ENCODE measurements at places on chromosomes 16 and 17.
A peak's percentile ranks its signal among the peaks of the same experiment; 100 is the strongest.

DNA sequence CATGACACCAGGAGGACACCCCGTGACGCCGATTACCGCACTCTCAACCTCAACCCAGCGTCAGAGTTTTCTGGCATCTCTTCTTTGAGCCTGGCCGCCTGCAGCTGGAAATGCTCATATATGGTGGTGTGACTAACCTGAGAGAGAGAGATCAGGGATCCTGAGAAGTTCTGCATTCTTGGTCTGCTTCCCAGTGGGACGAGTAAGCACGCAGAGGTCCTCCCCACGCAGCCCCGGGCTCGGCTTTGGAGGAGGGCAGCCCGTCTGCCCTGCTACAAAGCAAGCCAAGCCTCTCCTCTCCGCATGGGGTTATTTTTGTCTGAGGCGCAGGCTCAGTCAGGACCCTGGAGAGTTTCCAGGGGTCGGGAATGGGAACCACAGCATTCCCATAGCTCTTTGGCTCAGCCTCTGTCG lies 16.5 kb downstream of the CRISPLD2 start:
- peaks cover 7% of the 10 kb centered on the region for H3K36me3 ChIP-seq
- peaks cover 33% of the 10 kb centered on the region for H3K27me3 ChIP-seq
- no peak overlapping the region for H3K27ac ChIP-seq
- H3K4me3 ChIP-seq = no peak overlapping the region
- H3K4me1 ChIP-seq = peaks cover 6% of the 10 kb centered on the region

DNA sequence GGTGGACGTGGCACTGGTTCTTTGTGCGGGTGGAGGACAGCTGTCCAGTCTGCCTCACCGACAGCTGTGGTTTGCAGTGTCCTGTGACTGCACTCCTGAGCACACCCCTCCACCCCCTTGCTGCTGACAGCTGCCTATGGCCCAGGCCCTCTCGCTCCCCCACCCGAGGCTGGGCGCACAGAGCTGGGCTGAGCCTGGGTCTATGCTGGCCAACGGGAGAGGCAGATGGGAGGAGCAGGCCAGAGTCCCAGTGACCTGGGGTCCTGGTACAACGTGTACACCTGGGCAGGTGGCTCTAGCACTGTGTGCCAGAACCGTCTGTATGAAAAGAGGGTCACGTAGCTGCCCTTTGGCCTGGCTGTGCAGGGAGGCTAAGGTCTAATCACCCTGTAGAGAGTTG lies 30.5 kb downstream of the BAIAP2 start:
- no peak overlapping the region for H3K27ac ChIP-seq
- peaks cover 2% of the 10 kb centered on the region for H3K36me3 ChIP-seq
- H3K4me1 ChIP-seq = peaks cover 10% of the 10 kb centered on the region
- H3K4me3 ChIP-seq = no peak overlapping the region

DNA sequence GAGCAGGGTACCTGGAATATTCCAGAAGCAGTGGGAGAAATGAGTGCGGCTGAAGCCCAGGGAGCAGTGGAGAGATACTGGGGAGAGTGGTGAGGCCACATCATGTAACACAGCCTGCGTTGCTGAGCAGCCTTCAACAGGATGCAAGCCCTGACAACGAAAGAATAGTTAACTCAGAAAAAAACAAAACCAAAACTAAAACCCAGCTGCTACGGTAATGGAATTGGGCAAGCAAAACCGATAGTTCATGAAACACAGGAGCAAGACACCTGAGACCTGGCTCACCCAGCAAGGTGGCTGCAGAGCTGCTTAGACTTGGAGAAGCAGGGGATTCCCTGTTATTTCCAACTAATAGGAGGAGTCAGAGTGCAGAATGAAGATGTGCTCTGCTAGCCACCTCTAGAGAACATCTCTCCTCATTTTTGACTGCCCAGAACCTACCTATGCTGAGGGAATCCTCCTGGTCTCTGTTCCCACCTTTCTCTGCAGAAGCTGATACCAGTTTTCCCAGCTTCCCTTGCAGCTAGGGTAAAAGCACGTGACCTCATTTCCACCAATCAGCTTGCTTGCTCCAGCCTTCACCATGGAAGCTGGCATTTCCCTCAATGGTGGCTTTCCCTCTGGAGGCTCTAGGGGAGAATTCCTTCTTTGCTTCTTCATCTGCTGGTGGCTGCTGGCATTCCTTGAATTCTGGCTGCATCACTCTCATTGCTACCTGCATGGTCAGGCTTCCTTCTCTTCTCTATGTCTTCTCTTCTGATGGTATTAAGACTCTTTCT lies 59.4 kb upstream of the XYLT1 start:
- H3K36me3 ChIP-seq = no peaks in the 10 kb centered on the region
- H3K4me1 ChIP-seq = peaks cover 20% of the 10 kb centered on the region
- H3K27ac ChIP-seq = peak overlapping the region; percentile 92
- DNase-seq = no peak
- H3K27me3 ChIP-seq = no peaks in the 10 kb centered on the region

- no peak for DNase-seq
- no peak overlapping the region for H3K4me3 ChIP-seq
- H3K4me1 ChIP-seq = peaks cover 35% of the 10 kb centered on the region
- no peaks in the 10 kb centered on the region for H3K36me3 ChIP-seq
These were observed 21.2 kb downstream of the ATP6V0D1 start for GRCh38 chr16:67459861-67460150.

GRCh38 chr17:42463976-42464400 lies 5.3 kb downstream of the ATP6V0A1 start:
- DNase-seq = no peak
- peaks cover 18% of the 10 kb centered on the region for H3K4me1 ChIP-seq
- H3K27me3 ChIP-seq = no peaks in the 10 kb centered on the region
- H3K36me3 ChIP-seq = peaks cover 4% of the 10 kb centered on the region
- no peak overlapping the region for H3K27ac ChIP-seq

DNA sequence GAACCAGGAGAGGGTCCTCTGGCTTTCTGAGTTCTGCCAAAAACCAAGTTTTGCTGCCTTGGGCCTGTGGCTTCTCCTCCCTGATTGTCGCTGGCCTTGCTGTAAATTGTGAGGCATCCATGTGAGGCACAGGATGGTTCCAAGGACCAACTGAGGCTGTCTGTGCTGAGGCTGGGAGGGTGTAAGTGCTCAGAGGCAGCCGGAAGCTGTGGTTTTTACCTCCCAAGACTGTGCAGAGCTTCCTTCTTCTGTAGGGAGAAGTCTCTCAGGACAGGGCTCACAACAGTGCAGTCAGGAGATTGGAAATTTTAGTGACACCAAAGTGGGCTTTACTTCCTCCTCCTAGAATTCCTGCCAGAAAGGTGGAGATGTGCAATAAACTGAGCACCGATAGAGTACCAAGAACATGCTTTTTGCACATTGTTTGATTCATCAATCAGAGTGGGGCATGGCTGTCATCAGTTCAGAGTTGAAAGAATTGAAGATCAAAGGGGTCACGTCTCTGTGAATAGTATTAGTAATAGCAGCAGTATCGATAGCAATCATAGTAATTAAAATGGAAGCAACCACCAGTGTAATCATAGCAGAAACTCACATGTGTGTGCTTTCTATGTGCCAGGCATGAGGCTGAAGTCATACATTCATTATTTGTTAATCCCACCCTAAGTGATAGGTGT lies 467.1 kb downstream of the WWOX start:
- H3K4me1 ChIP-seq = peaks cover 16% of the 10 kb centered on the region
- H3K27me3 ChIP-seq = no peaks in the 10 kb centered on the region
- no peaks in the 10 kb centered on the region for H3K36me3 ChIP-seq
- DNase-seq = no peak

- H3K36me3 ChIP-seq = no peaks in the 10 kb centered on the region
- H3K27me3 ChIP-seq = peaks cover 39% of the 10 kb centered on the region
- no peak overlapping the region for H3K4me3 ChIP-seq
- no peaks in the 10 kb centered on the region for H3K4me1 ChIP-seq
- DNase-seq = no peak
These were observed 250.5 kb upstream of the C16orf82 start for GRCh38 chr16:26816266-26816665.

DNA sequence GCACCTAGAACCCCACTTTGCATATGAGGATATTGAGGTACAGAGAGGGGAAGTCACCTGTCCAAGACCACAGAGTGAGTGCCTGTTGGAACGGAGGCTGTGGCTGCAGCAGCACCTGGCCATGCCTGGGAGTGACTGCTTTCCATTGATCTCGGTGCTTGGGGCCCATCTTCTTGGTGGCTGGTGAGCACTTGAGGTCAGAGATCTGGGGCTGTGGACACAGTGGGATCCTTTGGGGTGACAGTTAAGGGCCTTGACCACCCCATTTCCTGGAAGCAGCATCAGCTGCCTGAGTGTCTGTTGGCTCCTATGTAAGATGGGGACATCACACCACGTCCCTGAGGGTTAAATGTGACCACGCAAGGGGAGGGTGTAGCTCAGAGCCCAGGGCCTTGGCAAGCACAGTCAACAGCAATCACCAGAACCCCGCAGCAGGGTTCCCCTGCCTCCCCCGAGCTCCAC lies 111.7 kb downstream of the IRF8 start:
- no peak overlapping the region for H3K4me3 ChIP-seq
- peaks cover 15% of the 10 kb centered on the region for H3K4me1 ChIP-seq
- H3K27ac ChIP-seq = no peak overlapping the region
- no peaks in the 10 kb centered on the region for H3K36me3 ChIP-seq

- H3K27ac ChIP-seq = peak overlapping the region; percentile 91
- DNase-seq = no peak
- peak overlapping the region; percentile 88 for H3K4me3 ChIP-seq
- H3K4me1 ChIP-seq = peaks cover 26% of the 10 kb centered on the region
- no peaks in the 10 kb centered on the region for H3K36me3 ChIP-seq
- H3K27me3 ChIP-seq = no peaks in the 10 kb centered on the region
These were observed 5.9 kb downstream of the MEOX1 start for GRCh38 chr17:43655693-43656255.

GRCh38 chr17:28394337-28395116 lies 11.5 kb downstream of the SLC46A1 start:
- DNase-seq = no peak
- no peaks in the 10 kb centered on the region for H3K27me3 ChIP-seq
- peaks cover 11% of the 10 kb centered on the region for H3K36me3 ChIP-seq
- H3K4me3 ChIP-seq = no peak overlapping the region

- no peaks in the 10 kb centered on the region for H3K27me3 ChIP-seq
- no peak overlapping the region for H3K27ac ChIP-seq
- DNase-seq = peak; percentile 66
- H3K4me3 ChIP-seq = peak overlapping the region; percentile 75
- H3K4me1 ChIP-seq = peaks cover 24% of the 10 kb centered on the region
These were observed 15.9 kb upstream of the ANKRD40CL start for GRCh38 chr17:50783193-50783660.

DNA sequence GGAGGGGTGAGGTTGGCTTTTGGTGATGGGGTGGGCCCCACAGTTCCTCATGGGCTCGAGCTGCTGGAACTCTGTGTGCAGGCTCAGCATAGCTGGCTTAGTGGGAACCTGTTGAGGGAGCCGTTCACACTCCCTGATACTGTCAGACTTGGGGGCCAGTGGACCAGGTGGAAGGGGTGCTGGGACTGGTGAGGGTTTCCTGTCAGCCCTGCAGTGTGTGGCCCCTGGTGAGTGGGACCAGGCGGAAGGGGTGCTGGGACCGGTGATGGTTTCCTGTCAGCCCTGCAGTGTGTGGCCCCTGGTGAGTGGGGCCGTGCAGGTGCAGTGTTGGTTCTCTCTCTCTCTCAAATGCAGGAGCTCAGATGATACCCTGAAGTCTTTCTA lies 45.1 kb upstream of the ZNF750 start:
- H3K27ac ChIP-seq = peak overlapping the region; percentile 96
- no peaks in the 10 kb centered on the region for H3K27me3 ChIP-seq
- H3K36me3 ChIP-seq = peaks cover under 1% of the 10 kb centered on the region
- peak overlapping the region; percentile 76 for H3K4me3 ChIP-seq
- DNase-seq = no peak

DNA sequence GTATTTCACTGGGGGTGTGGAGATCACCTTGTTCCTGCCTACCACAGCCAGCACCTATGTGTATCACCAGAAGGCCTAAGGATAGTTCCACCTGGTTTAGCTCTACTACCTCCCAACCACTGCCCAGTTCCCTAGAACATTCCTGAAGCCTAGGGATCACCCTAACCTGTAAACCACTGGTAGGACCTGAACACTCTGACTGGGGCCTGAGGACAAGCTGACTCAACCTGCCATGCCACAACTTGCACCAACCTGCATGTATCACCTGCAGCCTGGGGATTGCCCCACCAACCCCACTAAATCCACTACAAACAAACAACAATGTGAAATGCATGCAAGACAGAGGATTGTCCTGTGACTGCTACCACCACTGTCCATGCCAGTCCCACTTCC lies 128.1 kb downstream of the KIF2B start:
- no peak overlapping the region for H3K27ac ChIP-seq
- no peaks in the 10 kb centered on the region for H3K36me3 ChIP-seq
- no peak for DNase-seq
- H3K27me3 ChIP-seq = no peaks in the 10 kb centered on the region

DNA sequence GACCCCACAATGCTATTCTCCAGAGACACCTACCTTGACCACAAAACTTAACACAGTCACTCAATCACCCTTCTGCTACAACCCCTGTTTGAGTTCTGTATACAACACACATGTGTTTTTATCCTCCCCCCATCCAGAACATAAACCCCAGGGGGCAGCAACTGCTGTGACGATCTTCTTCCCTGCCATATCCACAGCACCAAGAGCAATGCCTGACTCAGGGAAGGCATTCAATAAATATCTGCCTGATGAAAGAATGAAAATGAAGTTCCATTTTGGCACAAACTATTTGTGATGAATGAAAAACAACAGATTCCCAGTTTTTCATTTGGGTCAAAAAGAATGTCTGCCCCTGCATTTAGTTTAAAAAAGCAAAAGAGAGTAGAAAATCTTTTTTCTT lies 27.0 kb downstream of the ASIC2 start:
- no peak for DNase-seq
- peaks cover 3% of the 10 kb centered on the region for H3K36me3 ChIP-seq
- H3K27ac ChIP-seq = no peak overlapping the region
- H3K4me3 ChIP-seq = no peak overlapping the region
- H3K27me3 ChIP-seq = peaks cover 19% of the 10 kb centered on the region

DNA sequence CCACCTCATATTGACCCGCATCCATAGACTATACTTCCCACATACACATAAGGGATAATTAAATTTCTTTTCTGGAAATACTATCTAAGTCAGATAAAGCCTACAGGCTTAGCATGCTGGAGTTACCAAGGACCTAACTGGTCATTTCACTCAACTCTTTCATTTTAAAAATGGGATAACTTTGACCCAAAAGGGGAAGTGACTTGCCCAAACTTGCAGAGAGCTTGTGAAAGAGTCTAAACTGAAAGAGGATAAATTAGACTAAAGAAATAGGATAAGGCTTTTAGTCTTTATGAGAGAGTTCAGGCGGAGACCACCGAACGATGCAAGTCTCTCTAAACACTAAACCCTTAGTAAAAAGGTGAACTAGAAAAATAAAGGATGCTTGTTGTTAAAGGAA lies 3.9 kb upstream of the KRT33A start:
- no peaks in the 10 kb centered on the region for H3K27me3 ChIP-seq
- no peak for DNase-seq
- peaks cover 5% of the 10 kb centered on the region for H3K4me1 ChIP-seq
- H3K36me3 ChIP-seq = no peaks in the 10 kb centered on the region

DNA sequence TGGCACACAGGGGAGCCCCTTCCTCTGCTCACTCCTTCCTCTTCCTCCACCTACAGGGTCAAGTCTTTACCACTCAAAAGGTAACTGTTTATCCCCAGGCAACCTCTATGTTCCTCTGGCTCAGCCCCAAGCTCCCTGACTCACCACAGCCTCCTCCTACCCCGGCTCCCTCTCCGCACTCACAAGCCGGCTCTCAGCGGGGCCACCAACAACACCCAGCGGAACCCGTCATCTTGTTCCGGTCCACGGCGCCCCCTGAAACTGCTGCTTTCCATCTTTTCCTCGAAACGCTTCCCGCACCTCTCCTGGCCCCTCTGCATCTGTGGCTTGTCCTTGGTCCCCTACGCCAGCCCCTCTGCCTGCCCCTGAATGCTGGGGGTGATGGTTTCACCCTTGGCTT lies 58.4 kb downstream of the NXN start:
- H3K36me3 ChIP-seq = peaks cover 8% of the 10 kb centered on the region
- no peak overlapping the region for H3K27ac ChIP-seq
- H3K27me3 ChIP-seq = peaks cover 55% of the 10 kb centered on the region
- no peak for DNase-seq
- no peak overlapping the region for H3K4me3 ChIP-seq
